ENCODE measurements at places on chromosomes 7 and 10.

DNA sequence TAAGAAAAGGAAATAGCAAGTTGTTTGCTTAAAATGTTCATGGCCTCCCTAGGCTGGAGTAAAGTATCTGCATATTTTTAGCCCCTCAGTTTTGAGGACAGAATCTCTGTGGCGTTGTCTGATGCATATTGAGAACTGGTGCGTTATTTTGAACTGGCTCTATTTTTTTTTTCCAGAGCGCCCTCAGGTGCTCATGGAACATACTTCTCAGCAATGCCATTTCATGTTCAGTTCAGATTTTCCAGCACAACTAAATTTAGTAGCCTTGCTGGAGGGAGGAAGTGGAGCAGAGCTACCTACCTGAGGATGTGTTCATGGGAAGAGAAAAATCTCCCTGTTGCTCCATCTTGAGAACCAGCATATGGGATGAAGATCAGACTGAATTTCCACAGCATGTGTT, 870.5 kb downstream of the LRMDA start:
- DNase-seq: no peak

DNA sequence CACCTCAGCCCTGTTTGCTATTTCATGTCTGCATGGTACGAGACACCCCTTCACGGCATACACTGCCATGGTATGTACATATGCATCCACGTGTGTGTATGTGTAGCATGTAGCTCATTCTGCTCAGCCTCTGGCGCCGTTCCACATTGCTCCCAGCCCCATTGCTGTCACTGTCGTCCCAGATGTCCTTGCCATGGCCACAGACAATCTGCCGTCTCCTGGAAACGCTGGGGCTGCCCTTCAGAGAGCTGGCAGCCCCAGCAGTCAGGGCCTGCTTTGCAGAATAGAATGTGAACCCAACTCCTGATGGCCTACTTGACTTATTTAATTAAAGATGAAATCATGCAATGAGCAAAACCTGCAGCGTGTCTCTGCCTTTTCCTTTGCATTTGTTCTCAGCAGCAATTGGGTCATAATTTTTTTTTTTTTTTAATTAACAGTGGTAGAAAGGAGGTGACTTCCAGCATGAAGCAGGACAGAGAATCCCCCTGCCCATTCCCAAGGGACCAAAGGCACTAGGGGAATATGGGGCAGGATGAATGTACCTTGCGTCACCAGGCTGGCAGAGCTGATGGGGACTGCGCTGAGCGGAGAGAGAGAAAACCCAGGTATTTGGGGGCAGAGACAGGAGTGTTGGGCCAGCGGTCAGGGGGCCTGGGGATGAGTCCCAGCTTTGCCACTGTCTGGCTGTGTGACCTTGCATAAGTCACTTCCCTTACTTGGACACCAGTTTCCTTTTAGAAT, 49.2 kb downstream of the CHST3 start:
- DNase-seq: no peak

- no peak for DNase-seq
These were observed 86.7 kb upstream of the IKZF1 start for GRCh38 chr7:50217821-50218281.

- no peak for DNase-seq
These were observed 134.3 kb upstream of the MDFIC start for GRCh38 chr7:114787556-114787955.

DNA sequence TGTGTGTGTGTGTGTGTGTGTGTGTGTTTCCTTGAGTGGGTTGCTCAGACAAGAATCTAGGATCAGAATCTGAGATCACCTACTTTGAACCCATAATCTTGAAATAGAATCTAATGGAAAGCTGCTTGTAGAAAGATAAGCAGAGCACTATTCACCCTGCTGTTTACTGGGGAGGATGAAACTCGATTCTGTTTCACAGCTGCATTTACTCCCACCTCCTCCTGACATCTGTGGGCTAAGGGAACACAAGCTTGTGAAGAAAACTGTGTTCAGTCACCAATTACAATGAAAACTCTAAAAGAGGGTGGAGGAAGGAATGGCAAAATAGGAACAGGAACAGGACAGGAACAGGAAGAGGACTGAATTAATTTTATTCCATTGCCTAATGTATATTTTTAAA, 269.5 kb downstream of the TSPAN12 start:
- DNase-seq: no peak

GRCh38 chr7:138382862-138383565, 77.0 kb upstream of the TRIM24 start:
- DNase-seq: no peak

DNA sequence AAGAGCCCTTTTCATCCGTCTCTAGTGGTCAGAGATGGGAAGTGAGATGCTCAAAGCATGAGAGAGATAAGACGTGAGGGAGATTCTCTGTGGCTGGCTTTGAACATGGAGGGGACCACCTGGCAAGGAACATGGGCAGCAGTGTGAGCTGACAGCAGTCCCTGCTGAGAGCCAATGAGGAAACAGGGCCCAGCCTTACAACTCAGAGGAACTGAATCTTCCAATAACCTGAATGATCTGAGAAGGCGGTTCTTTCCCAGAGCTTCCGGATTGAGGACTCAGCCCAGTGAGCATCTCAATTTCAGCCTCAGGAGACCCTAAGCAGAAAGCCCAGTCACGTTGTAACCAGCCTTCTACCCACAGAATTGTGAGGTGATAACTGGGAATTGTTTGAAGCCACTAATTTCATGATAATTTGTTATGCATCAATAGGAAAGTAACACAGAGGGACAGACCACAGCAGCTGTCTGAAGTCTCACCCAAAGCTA, 33.9 kb upstream of the IKZF1 start:
- no peak for DNase-seq

DNA sequence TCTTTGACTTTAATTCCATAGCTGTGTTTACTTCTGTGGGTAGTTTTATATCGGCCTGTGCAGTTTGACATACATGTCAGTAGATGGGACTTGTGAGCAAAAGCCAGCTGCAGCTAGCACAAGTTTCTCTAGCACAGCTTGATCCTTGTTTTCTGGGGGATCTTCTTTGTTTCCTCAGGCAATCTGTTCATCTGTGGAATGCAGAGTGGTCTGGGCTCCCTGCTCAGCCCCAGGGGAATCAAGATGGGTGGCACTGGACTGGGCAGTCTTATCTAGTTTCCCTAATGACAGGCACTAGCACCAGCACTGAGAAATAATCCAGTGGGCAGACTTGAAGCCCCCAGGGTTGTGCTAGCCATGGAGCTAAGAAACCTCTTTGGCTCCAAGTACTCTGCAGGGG, 40.8 kb downstream of the CYP2C19 start:
- DNase-seq: no peak

GRCh38 chr7:6161463-6162330, 110.7 kb downstream of the CYTH3 start:
- no peak for DNase-seq

GRCh38 chr7:47521816-47522561, 59.9 kb downstream of the TNS3 start:
- DNase-seq: no peak

GRCh38 chr7:119392-120163, 72.8 kb upstream of the FAM20C start:
- no peak for DNase-seq

GRCh38 chr7:156147104-156147503, 334.8 kb upstream of the SHH start:
- DNase-seq: no peak

- no peak for DNase-seq
These were observed 320.5 kb downstream of the PTPRN2 start for GRCh38 chr7:158266817-158267741.

- no peak for DNase-seq
These were observed 16.0 kb upstream of the VWA2 start for GRCh38 chr10:114223066-114223465.

DNA sequence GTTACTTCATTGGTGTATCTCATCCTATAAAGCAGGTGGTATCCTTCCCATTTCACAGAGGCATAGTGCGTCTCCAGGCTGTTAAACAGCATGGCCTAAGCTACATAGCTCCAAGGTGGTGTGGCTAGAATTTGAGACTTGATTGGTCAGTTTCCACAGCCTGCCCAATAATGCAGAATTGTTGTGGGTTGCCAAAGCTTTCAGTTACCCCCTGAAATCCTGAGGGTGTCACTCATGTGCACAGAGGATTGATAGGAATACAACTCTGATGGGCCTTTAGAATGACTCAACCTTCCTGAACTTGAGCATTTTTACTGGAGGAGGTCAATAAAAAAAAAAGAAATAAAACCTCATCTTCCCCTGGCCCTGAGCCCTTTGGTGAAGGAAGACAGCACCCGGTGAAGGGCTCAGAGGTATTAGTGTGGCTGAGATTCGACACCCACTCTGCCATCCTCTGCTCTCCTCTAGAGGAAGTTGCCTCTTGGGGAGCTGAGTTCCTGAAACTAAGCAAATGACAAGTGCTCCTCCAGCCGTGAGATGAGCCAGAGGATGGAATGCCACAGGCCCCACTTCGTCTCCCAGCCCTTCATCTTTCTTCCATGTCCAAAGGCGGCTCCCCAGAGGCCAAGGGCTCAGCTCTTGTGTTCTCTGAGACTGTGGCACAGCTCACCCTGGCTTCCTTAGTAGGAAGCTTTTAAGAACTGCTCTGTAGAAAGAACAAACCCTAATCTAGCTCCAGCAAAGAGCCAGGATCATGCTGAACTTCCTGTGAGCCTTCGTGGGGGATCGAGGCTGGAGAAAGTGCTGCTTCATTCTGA, 1.0 kb downstream of the ACSL5 start:
- no peak for DNase-seq

- DNase-seq: no peak
These were observed 107.9 kb downstream of the ODAD2 start for GRCh38 chr10:27890971-27891370.

- no peak for DNase-seq
These were observed 561.6 kb downstream of the TCERG1L start for GRCh38 chr10:130749911-130750310.

GRCh38 chr10:11796474-11796873, 26.7 kb upstream of the PROSER2 start:
- DNase-seq: no peak

DNA sequence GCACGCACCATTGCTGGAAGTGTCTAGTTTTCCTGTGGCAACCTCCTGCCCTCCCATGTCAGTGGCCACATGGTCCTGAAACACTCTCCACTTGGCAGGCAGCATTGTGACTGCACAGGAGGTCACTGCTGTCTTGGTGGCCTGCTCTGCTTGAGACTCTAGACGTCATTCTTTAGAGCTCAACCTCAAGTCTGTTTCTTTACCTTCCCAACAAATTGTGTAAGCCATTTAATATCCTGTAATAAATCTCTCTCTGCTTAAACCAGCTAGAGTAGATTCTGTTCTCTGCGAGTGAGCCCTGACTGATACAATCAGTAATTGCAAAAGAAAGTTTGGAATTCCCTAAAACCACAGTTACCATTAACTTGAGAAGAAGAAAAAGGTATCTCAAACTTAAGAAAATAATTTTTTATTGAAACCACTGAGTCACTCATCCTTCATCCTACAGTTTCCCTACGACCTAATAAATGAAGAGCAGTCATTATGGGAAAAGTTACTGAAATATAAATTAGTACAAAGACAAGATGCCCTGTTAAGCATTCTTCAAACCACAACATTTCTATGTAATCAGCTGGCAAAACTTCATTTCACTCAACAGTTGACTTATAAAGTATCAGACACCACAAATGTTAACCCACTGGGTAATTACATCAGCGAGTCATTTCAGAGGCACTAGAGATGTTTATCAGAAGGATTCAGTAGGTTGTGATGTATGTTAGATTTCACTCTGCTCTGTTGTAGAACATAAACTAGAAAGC, 18.0 kb downstream of the SLC25A13 start:
- no peak for DNase-seq

GRCh38 chr10:44435196-44435595, 50.3 kb upstream of the CXCL12 start:
- no peak for DNase-seq

GRCh38 chr7:30155481-30155880, 20.7 kb downstream of the MTURN start:
- DNase-seq: no peak

- no peak for DNase-seq
These were observed 77.6 kb downstream of the DENND2A start for GRCh38 chr7:140562926-140563481.

DNA sequence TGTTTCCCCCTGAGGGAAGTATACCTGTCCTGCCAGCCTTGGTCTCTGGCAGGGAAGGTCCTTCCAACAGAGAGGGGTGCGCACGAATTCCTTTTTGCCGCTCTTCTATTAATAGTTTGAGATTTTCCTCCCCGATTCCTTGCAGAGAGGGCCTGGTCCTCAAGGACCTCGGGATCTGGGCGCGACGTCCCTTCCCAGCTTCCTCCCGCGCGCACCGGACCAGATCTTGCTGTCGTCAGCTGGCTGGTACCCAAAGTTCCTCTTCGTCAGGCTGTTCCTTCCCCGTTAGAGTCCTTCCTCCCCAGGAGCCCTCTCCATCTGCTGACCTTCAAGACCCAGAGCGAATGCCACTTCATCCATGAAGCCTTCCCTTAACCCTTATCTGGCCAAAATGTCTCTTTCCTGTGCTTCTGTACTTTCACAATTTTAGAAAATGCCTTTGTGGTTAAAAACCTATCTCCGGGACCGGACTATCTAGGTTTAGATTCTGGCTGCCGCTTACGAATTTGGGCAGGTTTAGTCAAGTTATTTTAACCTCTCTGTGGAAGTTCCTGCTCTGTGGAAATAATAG, 851 bp upstream of the GOT1 start:
- DNase-seq: no peak

- DNase-seq: no peak
These were observed 420.3 kb downstream of the PHTF2 start for GRCh38 chr7:78218876-78219275.

DNA sequence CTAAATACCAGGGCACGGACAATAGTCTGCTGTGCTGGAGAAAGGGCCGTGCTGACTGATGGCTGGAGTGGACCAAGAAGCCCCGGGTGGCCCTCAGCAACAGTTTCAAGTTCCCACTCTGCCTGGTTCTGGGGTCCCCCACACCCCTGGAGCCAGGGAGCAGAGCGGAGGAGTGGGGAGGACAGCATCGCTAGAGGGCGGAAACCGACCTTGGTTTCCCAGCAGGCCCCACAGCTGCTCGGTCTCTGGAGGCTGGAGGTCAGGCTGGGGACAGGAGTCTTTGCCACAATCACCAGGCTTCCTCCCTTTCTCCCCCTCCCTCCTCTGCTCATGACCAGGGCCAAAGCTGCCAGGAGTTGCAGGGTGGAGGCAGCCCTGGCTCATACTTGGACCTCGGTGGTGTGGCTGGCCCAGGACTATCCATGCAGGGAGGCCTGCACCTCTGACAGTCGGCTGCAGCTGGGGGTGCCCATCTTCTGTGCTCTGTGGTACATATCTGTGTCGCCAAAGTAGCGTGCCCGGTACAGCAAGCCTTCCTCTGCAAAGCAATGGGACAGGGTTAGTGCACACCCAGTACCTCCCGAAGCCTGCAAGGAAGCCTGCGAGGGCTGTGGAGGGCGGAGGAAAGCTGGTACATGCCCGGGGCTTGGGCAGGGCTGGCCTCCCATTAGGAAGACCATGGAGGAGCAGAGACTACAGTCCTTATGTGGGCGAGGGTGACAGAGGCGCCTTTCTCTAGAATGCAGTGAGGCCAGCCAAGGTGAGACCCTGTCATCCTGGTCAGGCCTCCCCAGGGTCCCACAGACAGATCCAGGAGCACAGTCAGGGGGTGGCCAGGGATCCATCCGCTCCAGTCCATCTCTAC, 19.1 kb downstream of the DNAJB12 start:
- no peak for DNase-seq
